ENCODE measurements at places on chromosomes 2 and 18.

GRCh38 chr2:164913640-164914350 is 41.5 kb downstream of the SLC38A11 start:
- DNase-seq: no peak

DNA sequence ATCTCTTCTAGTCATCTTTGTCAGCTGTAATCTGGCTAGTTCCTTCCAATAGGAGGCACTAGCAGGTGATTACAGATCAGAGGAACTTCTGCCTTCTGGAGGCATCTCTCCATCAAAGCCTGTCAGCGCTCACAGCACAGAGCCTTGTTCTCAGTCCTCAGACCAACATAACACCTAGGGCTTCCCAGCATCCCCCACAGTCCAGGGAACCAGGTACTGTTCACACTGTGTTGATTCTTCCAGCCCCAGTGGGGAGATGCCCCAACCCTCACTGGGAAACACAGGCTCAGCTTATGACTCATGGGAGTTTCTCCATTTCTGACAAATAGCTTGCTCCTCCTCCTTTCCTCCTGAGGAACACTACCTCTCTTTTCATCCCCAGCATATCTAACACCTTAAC is 601.7 kb downstream of the CBLN2 start:
- no peak for DNase-seq

DNA sequence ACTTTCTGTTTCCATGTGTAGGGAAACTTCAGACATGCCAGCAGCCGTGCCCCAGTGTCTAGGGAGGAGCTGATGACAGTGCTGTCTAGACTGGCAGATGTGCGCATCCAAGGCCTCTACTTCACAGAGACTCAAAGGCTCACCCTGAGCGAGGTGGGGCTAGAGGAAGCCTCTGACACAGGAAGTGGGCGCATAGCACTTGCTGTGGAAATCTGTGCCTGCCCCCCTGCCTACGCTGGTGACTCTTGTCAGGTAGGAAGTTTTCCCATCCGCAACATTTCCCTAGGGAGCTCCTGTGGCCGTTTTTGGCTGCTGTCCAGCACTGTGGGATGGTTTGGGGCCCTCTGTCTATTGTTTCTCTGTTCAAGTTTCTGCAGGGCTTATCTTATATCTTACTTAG is 143.1 kb upstream of the TTC39C start:
- DNase-seq: peak; percentile 71

DNA sequence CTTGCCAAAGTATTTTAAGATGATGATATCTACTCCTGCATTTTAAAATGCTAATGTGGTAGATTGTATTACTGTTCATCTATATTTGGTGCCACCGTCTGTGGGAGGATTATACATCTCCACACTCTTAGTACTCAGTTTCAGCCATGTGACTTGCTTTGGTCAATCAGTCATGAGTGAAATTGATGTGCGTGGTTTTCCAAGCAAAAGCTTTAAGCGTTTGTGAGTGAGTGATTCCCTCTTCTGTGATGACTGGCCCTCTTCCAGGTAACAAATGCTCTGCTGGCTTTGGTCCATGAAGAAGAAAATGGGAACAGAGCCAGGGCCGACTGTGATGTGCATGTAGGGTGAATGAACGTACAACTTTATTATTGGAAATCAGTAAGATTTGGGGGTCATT is 330.4 kb downstream of the LPIN1 start:
- DNase-seq: no peak

DNA sequence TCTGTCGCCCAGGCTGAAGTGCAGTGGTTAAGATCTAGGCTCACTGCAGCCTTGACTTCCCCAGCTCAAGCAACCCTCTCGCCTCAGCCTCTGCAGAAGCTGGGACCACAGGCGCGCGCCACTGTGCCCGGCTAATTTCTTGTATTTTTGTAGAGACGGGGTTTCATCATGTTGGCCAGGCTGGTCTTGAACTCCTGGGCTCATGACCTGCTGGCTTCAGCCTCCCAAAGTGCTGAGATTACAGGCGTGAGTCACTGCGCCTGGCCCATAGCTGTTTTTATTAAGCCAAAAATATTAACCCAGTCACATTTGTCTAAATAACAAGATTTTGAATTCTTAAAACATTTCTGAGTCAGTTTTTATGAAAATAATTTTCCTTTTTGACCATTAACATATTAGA is 6.3 kb upstream of the SFT2D3 start:
- DNase-seq: no peak

GRCh38 chr2:27095745-27096651 is 9.4 kb downstream of the KHK start:
- DNase-seq: peak; percentile 44
